ENCODE measurements at places on chromosomes 16 and 17.

DNA sequence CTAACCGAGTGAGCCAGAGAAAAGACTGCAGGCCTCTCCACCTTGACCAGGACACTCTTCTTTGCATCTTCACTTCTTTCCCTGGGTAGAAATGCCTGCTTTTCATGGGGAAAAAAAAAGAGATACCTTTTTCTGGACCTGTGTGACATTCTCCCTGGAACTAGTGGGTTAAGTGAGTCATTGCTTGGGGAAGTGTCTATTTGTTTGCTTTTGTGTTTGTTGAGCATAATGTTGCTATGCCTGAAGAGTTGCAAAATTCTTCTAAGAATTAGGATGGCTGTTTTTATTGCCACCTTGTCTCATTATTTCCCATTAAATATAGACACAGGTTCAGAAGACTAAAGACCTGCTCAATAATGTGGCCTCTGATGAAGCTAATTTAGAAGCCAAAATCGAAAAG, 18.8 kb downstream of the CLUAP1 start:
- DNase-seq = no peak

- no peak for DNase-seq
Observed at GRCh38 chr17:51128076-51128475, 7.4 kb upstream of the SPAG9 start.

- DNase-seq = no peak
Observed at GRCh38 chr16:66247516-66248481, 118.7 kb upstream of the CDH5 start.

DNA sequence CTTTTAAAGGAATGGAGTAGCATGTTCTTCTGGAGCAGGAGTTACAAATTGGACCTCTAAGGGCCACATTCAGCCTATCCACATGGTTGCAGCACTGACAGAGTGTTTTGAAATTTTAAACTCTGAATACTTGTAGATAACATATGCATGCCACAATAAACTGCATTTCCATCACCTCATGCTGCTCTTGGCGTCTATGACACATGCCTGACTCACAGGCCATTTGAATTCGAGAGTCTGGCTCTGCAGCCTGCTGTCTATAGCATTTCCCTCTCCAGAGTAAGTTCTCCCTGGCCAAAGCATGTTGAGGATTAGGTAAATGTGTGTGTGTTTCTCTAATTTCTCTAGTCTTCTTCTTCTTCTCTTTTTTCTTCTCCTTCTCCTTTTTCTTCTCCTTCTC, 28.7 kb upstream of the MYOCD start:
- DNase-seq = peak; percentile 75

GRCh38 chr17:19328441-19329061, 34.0 kb downstream of the B9D1 start:
- no peak for DNase-seq
